ENCODE measurements at places on chromosomes 1 and 21.

- no peak for DNase-seq
Observed at GRCh38 chr1:182761396-182762395, 27.9 kb upstream of the NPL start.

DNA sequence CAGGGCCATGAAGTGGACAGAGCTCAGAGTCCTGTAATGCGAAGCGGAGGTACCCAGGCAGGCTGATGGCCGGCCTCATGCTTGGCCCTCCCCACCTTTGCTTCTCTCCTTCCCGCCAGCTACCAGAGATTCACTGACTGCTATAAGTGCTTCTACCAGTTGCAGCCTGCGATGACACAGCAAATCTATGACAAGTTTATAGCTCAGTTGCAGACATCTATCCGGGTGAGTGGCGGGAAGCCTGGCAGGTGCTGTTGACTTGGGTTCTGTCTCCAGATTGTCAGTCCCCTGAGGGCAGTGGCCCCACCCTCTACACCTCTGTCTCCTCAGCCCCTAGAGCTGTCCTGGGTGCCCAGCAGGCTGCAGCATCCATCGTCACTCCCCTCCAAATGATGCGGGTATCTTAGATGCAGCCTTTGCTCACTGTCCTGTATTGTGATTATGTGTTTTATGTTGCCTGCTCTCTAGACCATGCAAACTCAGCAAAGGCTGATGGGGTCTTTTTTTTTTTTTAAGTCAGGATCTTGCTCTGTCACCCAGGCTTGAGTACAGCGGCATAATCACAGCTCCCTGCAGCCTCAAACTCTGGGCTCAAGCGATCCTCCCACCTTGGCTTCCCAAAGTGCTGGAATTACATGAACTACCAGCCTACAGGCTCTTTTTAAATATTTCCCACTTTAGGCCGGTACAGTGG, 9.6 kb upstream of the BGLAP start:
- DNase-seq: no peak

DNA sequence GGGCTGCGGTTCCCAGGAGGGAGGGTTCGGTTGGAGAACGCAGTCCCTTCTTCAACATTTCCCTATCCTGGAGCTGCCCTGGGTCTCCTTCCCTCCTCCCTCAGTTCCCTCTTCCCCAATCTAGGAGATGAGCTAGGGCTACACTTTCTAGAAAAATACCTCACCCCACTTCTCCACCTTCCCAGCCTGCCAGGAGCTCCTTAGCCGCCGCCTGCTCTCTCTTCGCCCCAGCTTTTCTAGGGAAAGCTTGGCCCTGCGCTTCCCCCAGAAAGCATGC, 488 bp upstream of the ADAMTS1 start:
- no peak for DNase-seq

DNA sequence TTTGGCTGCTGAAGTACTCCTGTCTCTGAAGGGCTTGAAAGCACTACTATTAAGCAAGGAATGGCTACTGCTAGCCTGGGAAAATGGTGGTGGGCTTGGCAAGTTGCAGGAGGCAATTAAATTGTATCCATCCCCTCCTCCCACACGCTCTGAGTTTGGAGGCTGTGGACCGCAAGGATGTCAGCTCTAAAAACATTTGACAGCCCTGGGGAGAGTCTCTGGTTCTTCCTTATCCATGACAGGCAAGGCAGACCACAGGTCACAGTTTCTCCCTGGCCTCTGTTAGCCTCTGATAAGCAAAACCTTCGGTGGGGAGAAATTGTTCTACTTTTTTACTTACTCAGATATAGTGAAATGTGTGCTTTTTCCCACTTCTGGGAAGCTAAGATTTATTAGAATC, 46.6 kb downstream of the S1PR1 start:
- DNase-seq: no peak

- no peak for DNase-seq
Observed at GRCh38 chr1:241776911-241777310, 71.1 kb upstream of the EXO1 start.

DNA sequence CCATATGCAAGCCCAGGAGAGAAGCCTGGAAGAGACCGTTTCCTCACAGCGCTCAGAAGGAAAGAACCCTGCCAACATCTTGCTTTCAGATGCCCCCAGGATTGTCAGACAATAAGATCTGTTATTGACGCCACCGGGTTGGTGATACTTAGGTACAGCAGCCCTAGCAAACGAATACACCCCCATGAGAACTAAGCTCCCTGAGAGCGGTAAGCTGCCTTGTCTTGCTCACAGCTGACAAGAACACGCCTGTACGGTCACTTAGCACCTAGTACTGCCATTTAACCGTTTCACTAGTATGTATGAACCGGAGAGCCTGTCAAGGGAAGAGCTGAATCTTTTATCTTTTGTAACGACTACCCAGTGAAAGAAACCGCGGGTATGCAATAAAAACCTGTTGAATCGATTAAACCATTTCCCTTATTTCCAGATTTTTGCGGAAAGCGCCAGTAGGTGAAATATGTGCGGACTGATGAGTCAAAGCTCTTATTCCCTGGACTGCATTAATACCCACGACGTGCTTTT, 619 bp upstream of the ZBTB8B start:
- no peak for DNase-seq

GRCh38 chr1:226674892-226675714, 64.0 kb downstream of the ITPKB start:
- DNase-seq: no peak

DNA sequence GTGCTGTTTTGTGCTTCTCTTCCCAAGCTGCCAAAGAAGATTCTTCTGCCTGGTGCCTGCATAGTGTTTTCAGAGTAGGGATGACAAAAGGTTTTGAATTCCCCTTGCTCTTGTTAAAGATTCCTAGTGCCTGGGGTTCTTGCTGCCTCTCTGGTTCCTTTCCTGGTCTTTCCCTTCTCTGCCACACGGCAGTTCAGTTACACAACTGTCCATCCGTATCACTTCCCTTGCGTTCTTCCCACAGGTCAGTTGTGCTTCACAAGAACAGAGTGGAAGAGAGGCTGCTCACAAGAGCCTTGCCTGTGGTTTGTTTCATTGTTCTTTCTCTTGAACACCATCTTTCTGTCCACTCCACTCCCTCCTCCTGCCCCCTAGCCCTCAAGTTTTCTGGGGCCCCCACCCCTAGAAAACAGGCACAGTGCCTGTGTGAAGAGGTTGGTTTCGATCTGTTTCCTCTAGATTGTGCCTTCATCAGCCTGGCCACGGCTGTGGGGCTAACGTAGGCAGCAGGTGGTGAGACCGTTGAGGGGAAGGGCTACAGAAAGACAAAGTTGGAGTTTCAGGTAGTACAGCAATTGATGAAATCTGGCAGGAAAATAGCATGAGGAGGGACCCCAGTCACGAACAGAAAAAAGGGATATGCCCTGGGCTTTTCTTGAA, 5.8 kb downstream of the VASH2 start:
- DNase-seq: no peak

Measured in AG04450 (cell line).